Stimulated activated CD4-positive, alpha-beta T cell treated with anti-CD3 and anti-CD28 coated beads, Interleukin-1b, Interleukin-23, amount 100 ng/mL, for 1 hour (primary cell): ENCODE measurements at places on chromosomes 16 and 17.

GRCh38 chr17:21199856-21200255, 14.1 kb downstream of the TMEM11 start:
- no peak for DNase-seq

- no peak for DNase-seq
Measured at GRCh38 chr17:56793531-56793930, 40.2 kb downstream of the C17orf67 start.

GRCh38 chr16:1408171-1408837, 6.2 kb downstream of the UNKL start:
- peak; percentile 98 for DNase-seq

DNA sequence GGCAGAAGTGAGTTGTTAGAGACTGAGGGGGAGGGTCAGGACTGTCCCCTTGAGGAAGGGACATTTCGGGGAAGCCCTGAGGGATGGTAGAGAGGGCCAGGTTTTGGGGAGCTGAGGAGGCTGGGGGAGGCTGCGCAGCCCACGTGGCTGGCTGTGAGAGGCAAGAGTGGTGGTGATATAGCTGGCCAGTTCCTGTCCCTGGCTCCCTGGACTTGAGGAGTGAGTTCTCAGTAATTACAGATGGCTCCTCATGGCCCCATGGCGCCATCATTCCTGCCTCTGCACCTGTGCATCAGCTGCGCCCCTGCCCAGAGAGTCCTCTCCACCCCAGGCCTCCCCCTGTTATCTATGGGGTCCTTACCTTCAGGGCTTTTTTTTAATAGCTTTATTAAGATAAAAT, 30.3 kb downstream of the MPRIP start:
- DNase-seq = no peak

DNA sequence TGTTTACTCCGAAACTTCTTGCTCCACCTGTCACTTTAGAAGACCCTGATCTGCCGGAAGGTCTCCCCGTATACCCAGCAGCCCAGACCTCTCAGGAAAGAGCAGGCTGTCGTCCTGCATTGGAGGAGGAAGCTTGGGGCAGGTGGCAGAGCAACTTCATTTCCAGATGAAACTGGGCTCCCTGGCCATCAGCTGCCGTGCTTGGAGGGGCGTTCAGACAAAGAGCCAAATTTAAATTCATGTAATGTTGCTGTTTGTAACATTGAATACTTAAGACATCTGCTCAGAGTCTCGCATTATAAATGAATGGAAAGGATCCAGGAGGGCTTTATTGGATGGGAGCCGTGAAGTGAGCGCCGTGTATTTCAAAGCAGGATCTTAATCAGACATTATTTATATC, 628.5 kb downstream of the MAF start:
- no peak for DNase-seq

GRCh38 chr16:89320782-89321501, 103.4 kb downstream of the ZNF778 start:
- DNase-seq = no peak

DNA sequence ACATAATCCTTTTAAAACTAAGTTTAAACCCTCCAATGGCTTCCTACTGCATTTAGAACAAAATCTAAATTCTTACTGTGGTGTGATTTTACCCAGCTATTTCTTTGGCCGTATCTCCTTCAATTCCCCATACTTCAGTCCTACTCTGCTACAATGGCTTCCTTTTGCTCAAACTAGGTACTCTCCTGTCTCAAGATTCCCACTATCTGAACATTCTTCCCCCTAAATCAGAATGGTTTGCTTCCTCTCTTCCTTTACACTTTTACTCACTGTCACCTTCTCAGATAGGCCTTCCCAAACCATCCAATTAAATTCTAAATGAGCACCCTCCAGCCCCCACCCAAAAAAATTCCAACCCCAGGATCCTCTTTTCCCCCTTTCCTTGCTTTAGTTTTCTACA, 109.2 kb downstream of the BRIP1 start:
- no peak for DNase-seq

DNA sequence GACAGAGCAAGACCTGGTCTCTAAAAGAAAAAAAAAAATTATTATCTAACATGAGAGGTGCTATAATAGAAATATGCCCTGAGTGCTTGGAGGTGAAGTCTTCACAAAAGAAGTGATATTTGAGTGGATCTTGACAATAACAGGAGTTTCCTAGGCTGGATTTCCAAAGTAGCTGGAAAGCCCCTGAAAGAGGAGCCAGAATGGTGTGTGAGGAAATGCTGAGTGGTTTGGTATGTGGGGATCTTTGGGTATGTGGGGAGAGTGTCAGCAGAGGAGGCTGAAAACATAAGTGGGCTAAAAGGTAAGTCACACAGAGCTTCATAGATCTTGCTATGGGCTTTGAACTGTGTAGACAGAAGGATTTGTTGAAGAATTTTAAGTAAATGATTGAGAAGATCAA, 100.1 kb downstream of the YPEL2 start:
- no peak for DNase-seq

DNA sequence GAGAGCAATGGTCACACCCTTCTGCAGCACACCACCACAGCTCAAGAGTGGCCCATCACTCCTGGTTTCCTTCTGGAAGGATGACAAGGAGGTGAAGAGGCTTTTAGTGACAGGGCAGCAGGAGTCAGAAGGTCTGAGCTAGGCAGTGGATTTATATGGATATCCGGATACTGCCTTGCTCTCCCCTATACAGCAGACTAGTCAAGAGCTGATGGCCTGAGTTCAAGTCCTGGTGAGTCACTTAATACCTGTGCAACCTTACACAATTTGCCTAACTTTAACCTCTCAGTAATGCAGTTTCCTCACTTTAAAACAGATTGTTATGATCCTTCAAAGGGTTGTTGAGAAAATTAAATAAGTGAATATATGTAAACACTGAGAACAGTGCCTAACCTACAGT, 22.9 kb downstream of the MYO18A start:
- no peak for DNase-seq

- no peak for DNase-seq
Measured at GRCh38 chr17:17044846-17045561, 2.7 kb downstream of the MPRIP start.
